Amygdala (tissue), 56 donors: ENCODE measurements at places on chromosomes 16 and 17.

DNA sequence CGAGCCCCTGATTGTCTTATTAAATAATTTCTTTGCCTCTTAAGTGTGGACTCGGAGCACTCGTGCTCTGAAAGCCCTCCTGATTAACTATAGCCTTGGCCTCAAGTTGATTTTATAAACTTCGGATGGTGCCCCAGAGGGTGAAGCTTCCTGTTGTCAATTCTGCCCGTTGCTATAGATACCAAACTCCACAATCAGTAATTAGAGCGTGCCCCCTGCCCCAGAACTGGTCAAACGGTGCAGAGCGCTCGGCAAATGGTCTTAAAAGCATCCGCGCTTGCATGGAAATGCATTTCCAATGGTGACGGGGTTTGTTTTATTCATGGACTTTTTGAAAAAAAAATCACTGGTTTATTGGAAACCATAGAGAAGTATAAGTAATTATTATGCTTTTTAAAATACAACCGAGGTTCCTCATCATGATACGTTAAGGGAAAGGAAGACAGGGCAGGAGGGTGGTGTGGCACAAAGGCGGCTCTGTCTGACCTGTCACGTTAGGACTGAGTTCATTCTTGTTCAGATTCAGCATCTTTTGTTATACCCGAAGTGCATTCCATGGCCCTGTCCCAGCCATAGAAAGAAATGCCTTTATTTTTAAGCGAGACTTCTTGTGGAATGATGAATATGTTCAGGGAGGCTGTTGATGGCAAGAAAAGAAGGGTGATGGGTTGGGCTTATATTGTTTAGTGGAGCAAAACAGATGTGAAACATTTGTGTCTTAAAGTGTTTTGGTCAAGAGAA lies 476.4 kb downstream of the MAF start:
- DNase-seq, result no peak

GRCh38 chr17:79581324-79581932 lies 29.4 kb downstream of the RBFOX3 start:
- no peak for DNase-seq

DNA sequence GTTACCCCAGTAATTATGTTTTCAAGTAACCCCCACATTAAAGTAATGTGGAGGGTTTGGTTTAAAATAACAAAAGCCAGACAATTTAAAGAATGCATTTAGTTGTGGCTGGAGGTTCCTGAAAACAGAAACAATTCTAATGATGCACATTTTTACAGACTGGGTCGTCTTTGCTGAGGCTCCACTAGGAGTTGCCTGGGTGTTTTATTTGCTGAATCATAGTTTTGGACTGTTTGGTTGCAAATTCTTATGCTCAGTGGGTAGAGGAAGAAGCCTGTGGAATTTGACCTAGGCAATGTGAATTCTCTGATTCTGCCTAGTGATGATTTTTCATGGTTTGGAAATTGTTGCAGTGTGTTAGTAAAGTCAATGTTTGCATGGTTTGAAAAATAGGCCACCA lies 16.3 kb downstream of the SHISA9 start:
- DNase-seq, result no peak

DNA sequence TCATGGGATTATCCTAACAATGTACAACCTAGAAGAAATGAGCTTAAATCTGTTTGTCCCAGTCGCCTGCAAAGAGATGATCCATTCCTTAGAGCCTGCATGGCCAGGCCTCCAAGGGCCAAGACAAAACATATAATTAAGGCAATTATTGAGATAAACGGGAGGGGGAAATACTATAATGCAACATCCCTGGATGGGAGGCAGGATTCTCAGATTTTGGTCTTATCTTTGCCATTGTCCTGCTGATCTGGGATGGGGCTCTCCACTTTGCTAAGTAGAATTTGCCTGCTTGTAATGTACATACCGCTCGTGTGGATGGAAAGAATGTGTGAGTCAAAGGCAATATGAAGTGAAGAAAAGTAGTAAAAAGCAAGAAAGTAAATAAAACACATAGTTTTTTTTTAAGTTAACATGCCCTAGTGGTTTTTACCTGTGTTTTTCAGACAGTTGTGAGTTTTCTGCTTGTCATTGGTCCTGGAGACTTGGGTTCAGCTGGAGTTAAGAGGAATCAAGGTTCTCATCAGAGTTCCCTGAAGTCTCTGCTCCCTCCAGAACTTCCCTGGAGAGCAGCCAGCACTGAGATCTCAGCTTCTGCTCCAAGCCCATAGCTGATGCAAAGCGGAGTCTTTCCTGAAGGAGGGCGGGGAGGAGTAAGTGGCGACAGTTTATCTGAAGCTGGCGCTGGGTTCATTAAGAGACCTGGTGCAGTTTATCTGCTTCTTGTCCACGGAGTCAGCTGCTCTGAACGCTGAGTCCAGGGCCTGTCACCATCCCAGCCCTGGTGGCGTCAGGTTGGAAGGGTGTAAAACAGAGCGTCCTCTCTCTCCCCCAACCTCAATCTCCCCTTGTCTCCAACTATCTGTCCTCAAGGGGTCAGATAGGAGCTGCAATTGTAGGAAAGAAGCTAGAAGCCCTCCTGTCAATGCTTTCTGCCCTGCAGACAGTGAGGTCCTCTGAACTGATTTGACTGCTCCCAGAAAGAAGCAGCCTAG lies 30.1 kb downstream of the HOXB1 start:
- DNase-seq, result no peak

DNA sequence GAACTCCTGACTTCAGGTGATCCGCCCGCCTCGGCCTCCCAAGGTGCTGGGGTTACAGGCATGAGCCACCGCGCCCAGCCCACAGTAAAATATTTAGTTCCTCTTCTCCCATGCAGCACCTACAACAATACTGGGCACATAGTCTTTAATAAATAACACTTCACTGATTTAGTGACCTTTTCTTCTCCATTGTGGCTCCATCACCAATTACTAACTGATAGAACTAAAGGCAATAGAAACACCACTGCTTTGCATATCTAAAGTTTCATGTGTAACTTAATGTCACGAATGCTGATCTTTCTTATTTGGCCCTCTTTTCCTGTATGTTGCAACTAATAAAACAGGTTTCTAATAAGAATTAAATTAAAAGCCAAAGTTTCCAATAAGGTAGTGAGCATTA lies 38.9 kb downstream of the TRIM37 start:
- no peak for DNase-seq

- no peak for DNase-seq
Observed at GRCh38 chr16:13953501-13953900, 33.5 kb downstream of the ERCC4 start.

- no peak for DNase-seq
Observed at GRCh38 chr17:75348386-75349012, 57.0 kb downstream of the GRB2 start.

DNA sequence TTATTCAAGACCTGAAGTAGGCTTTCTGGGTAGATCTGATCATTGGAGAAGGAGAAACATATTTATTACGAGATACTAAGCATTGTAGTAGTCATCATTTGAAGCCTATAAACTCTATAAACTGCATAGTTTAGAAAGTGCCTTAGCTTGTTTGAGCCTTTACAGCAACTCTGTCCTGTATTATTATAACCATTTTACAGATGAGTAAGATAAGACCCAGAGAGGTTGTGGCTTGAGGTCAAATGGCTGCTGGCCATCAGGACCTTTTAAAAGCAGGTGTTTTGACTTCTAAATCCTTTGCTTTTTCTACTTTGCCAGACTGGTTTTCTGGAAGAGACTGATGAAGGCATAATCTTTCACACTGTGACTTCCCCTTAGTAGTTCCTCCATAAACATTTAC lies 7.1 kb downstream of the USP10 start:
- no peak for DNase-seq

DNA sequence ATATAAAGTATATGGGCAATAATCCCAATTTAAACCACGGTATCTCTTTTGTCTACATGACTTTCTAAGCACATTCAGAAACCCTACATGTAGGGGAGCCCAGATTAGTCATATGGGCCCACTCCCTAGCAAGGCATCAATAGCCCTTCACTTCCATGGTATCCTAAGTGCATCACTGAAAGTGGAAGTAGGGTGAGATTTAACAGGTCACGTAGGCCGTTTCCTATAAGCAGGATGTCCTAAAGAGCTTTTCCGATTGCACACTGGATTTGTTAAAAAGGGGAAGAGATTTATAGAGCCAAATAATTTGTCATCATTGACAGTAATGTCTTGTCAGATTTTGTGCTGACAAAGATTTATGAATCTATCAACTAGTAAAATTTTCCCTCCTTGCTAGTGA lies 39.0 kb downstream of the CA4 start:
- DNase-seq, result no peak

GRCh38 chr17:61503961-61504360 lies 51.7 kb downstream of the TBX4 start:
- DNase-seq, result no peak

GRCh38 chr17:36107660-36108059 lies 4.0 kb downstream of the CCL4 start:
- no peak for DNase-seq

GRCh38 chr16:2469399-2470233 lies 1.5 kb upstream of the NTN3 start:
- no peak for DNase-seq

- DNase-seq, result no peak
Observed at GRCh38 chr17:65546579-65546978, 14.9 kb downstream of the AXIN2 start.
